Germinal center (tissue), 1 donor: ENCODE measurements at places on chromosomes 4 and X.

- no peak for DNase-seq
These were observed 37.4 kb upstream of the RXFP1 start for GRCh38 chr4:158484173-158484885.

DNA sequence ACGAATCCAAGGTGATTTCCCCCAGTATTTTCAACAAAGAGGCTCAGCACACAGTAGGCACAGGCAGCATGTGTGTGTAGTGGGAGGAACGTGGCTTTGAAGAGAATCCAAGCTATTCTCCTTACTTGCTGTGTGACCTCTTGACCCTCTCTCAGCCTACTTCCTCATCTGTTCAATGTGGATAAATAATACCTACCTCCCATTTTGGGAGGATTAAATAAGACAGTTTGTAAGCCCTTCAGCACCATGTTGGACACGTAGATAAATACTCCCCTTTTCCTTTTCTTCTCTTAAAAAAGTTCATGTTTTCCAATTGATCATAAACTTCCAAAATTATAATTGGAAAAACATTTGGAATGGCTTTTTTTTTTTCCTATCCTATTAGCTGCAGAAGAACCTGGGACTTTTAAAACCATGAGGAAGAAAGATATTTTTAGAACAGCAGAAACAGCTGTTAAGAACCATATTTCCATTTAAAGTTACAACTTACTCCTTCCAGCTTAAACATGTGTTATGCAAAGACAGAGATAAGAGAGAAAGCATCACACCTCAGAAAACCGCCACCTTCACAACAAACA, 56.1 kb upstream of the TMEM131L start:
- DNase-seq, result no peak

- no peak for DNase-seq
These were observed 29.8 kb upstream of the RELL1 start for GRCh38 chr4:37715889-37716402.

DNA sequence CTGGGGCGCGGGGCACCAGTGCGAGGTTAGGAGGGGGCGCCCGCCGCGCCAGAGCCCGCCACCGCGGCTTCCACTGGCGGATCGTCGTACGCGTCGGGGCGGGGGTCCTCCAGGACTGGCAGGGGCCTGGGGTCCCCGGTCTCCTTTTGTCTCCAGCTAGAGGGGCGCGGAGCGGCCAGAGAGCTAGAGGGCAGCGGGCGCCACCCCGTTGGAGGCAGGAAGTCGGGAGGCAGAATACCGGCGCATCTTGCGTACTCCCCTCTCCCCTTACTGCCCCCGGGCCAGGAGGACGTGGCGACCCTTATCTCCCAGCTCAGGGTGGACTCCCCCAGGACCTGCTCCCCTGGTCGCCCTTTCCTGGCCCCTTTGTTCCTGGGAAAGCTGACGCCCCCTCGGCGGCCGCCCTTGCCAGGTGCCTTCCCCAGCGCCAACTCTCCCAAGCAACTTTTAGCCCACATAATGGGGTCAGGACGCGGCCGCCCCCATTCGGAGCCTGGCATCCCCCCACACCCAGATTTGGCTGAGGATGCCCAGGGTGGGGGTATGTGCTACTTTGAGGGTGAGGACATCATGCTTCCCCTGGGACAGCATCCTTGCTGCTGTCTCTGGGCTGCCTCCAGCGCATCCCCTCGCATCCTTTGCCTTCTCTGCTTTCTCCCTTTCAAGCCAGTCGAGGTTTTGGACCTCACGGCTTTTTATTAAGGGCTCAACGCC, 933 bp downstream of the CNKSR2 start:
- peak; percentile 5 for DNase-seq

DNA sequence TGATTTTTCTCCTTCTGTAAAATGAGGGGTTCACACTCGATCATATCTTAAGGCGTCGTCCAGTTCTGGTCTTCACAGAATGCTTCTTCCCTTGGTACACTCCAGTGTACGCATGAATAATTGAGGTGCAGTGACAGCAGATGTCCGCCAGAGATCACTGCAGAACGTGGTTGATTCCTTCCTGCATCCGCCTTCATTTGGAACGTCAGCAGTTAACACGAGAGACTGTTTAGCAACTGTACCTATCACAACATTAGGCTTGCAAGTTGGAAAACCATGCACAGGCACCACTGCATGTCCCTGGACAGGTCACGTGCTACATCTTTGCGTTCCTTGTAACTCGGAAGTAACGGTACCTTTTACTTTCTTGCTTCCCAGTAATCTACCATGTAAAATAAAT, 66.0 kb upstream of the GEMIN8 start:
- peak; percentile 26 for DNase-seq

DNA sequence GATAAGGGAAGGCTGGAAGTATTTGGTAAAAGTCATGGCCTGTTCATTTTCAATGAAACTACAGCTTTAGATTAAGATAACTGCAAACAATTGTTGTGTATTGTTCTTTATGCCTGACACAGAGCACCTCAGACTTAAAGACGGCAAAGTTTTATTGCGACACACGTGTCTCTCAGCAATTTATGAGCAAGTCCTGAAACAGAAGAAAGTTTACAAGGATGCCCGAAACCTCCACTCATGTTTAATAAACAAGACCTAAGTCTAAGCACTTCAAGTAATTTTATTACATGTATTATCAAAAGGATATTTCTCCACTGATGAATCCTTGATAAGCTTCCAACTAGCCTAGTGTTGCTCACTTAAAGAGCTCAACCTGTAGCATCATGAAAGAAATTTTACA, 51.0 kb downstream of the DHX15 start:
- no peak for DNase-seq
